ENCODE measurements at places on chromosomes 16 and 17. TPM values are rescaled to one million over a fixed set of nuclear protein-coding genes. Genes with fewer than 3 reads are reported as not detected.

- DNase-seq, result no peak
Observed at GRCh38 chr17:31841850-31842194, 17.2 kb downstream of the COPRS start.

DNA sequence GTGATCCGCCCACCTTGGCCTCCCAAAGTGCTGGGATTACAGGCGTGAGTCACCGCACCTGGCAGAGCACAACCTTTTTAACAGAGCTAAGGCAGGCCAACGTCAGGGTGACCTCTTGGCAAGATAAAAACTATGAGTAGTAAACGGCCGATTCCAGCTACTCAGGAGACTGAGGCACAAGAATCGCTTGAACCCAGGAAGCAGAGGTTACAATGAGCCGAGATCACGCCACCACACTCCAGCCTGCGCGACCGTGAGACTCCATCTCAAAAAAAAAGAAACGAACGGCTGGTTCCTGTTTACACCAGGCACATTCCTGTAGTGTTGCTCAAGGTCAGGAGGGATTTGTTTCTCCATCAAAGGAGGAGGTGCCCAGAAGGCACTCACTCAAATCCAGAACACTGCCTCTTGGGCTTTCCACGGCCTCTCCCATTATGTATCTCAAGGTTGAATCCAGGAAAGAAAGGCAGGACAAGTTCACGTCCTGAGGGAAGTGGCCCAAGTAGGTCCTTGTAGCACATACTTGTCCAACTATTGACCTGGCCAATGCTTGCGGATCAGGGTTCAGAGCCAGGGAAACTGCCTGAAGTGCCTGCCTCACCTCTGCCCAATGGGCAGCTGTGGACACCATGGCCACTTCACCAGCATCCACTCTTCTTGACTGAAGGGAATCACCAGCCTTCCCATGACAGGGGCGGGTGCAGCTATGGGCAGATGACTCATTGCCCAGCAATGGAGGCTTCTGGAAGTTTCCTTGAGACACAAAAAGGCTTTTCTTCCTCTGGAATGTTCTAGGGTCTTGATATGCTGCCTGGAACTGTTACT, 13.5 kb downstream of the KNOP1 start:
- peak; percentile 70 for DNase-seq

GRCh38 chr17:66535611-66536010, 233.2 kb downstream of the PRKCA start:
- DNase-seq, result no peak

GRCh38 chr17:218432-219110, 37.1 kb upstream of the DOC2B start:
- no peak for DNase-seq

DNA sequence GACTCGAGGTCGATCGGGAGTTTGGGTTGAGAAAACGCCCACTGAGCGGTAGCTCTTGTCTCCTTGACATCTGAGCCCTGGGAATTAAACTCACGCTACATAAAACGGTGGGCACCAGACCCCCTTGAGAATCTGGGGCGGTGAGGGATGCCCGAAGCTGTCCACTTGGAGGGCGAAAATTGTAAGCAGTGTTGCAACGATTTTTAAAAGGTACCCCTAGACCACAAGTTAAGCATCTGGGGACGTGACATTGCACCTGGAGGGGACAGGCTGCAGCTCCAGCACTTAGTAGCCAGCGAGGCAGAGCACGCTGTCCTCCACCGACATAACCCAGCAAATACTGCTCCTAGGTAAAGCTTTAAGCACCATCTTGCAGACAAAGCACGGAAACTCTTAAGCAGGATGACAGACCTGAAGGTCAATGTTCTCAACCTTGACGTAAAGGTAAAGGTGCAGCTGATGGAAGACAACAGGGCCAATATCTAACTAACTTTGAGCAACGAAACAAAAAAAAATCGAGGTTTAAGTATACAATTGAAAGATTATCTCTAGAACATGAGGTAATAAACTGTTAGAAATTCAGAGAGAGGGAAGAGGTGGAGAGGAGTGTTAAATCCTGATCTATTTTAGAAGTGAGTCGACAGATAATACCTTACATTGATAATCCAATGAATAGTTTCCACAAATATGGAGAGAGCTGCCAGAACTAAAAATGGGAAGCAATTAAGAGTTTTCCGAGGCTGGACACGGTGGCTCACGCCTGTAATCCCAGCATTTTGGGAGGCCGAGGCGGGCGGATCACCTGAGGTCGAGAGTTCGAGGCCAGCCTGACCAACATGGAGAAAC, 921 bp upstream of the CDR2 start:
- no peak for DNase-seq

- no peak for DNase-seq
Observed at GRCh38 chr16:58198803-58199411, 1.0 kb upstream of the CSNK2A2 start.

GRCh38 chr16:74623214-74623838, 16.4 kb upstream of the GLG1 start:
- peak; percentile 20 for DNase-seq

GRCh38 chr17:74647871-74648672, 24.5 kb upstream of the CD300E start:
- DNase-seq, result no peak

Gene ASIC2
- total RNA-seq, result 0.36 TPM

All from astrocyte (in vitro differentiated cells and primary cell).